ENCODE measurements at places on chromosomes 3 and 15. TPM values are rescaled to one million over a fixed set of nuclear protein-coding genes. Genes with fewer than 3 reads are reported as not detected.

Gene CEP19
- 4.7 TPM for total RNA-seq

Gene RETNLB
- total RNA-seq = not detected

Gene SERINC4
- total RNA-seq = under 0.01 TPM

Gene SUMF1
- total RNA-seq = 37.8 TPM

Gene WDR5B
- 5.2 TPM for total RNA-seq

Gene STOML1
- total RNA-seq = 12.0 TPM

Gene ALDH1L1
- total RNA-seq = 0.31 TPM

Gene RPL15
- 2,065 TPM for total RNA-seq

Gene NRG4
- total RNA-seq = under 0.01 TPM

Gene CCDC33
- total RNA-seq = not detected

Gene CPA3
- total RNA-seq = not detected

Gene LDHAL6B
- not detected for total RNA-seq

Gene IQCB1
- total RNA-seq = 9.3 TPM

Gene PP2D1
- total RNA-seq = not detected
